Sciatic nerve (tissue), 2 donors: ENCODE measurements at places on chromosomes 2 and 18.

GRCh38 chr2:158486150-158486969 lies 29.6 kb downstream of the PKP4 start:
- no peak for DNase-seq

- no peak for DNase-seq
Measured at GRCh38 chr18:46220116-46220515, 115.9 kb downstream of the HAUS1 start.

- DNase-seq: no peak
Measured at GRCh38 chr2:188404341-188405004, 112.8 kb downstream of the GULP1 start.

DNA sequence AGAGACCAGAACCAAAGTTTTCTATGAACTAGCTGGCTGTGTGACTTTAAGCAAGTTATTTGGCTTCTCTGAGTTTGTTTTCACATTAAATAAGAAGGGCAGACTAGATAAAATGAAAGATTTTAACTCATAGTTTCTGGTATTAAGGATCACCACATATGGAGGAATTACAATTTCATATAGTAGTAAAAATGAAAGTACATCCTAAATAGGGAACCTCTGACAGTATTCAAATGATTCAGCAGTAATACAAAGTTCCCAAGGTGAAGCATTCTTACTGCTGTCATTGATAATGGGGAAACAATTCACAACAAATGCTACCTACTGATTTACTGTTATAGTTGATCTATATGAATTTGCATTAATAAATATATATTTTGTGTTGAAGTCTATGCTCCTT lies 170.3 kb upstream of the VRK2 start:
- no peak for DNase-seq

DNA sequence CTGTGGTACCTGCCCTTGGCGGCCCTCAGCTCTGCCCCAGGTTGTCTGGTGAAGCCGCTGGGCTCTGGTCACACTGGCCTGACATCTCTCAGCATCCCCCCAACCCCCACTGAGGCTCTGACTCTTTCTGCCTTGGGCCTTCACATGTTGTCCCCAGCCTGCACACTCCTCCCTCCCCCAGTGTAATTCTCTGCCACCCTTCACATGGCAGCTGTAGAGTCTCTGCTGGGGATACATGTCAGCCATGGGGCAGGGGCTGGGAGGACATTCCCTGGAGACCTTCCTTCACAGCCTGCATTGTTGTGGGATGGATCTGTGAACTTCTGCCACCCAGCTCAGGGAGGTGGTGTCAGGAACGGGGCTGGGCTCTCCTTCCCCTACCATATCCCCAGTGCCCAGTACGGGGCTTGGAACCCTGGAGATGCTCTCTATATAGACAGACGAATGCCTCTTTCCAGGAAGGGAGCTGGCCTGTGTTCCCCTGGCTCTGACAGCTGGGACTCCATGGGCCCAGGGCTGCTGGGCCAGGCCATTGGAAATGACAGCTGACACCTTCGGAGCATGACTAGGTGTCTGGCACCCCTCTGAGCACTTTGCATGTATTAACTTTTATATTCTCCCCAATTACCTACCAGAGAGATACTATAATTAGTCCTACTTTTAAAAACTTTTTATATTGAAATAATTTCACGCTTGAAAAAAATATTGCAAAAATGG lies 151.5 kb downstream of the INHBB start:
- DNase-seq: no peak

DNA sequence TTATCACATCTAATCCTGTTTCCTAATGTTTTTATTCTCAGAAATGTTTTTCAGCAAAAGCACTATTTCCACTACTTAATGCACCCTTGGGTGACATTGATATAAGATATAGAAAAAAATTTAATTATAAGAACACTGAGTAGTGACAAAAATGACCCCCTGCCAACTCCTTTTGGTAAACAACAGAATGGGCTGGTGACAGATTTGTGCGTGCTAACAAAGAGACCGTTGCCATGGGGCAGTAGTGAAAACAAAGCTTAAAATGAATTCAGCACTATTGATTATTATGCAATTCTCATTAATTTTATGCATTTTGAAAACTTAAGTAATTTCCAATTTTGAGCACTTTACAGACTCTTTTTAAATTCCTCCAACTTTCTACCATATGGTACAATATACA lies 33.1 kb downstream of the RDH14 start:
- DNase-seq: no peak

- DNase-seq: no peak
Measured at GRCh38 chr18:80148326-80149199, 39.5 kb downstream of the ADNP2 start.

GRCh38 chr18:47790036-47790435 lies 140.4 kb downstream of the SMAD2 start:
- DNase-seq: no peak

DNA sequence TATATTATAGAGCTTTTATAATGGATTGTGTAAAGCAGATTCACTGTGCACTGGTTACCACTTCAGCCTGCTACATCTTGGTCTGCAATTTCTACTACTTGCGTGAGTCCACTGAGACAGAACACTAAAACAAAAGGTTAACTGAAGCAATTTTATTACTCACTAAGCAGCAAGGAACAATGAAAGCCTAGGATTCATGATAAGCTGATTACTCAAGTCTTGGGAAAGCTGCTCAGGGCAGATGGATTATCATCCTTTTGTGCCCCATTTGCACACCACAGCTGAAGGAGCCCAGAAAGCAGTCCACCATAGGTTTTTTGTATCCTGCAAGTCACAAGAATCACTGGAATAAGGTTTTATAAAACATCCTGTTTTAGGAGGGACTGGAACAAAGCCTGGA lies 1215.2 kb upstream of the TMEFF2 start:
- no peak for DNase-seq

DNA sequence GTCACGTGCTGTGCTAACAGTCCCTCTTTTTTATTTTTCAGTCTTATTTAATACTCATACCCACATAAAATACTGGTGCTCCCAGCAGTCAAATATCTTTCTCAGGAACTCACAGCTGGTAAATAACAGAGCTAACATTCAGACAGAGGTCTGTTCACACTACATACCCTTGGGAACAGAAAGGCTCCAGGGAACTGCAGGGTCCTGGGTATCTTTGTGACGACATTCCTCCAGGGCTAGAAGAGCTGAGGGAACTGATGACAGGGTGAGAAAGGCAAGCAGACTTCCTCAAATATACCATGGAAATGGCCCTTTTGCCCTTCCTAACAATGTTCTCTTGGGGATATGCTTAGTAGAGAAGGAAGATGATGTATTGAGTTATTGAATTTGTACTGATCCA lies 19.3 kb downstream of the PDE6D start:
- no peak for DNase-seq

DNA sequence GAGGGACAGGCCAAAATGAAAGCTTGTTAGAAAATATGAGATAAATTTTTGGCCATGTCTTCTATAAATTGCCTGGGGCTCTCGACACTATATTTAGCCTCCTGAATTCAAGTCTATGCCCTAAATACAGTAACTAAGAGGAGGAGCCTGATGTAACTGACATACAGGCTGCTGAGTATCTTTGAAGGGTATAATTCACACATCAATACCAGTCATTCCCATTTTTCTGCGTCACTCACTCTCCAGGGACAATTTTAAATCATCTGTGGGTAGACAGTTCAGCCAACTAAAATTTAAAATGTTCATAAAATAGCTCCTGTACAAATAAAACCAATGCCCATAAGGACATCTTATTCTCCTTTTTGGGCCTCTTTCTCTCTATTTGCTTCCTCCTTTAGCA lies 105.9 kb downstream of the AP1S3 start:
- no peak for DNase-seq

DNA sequence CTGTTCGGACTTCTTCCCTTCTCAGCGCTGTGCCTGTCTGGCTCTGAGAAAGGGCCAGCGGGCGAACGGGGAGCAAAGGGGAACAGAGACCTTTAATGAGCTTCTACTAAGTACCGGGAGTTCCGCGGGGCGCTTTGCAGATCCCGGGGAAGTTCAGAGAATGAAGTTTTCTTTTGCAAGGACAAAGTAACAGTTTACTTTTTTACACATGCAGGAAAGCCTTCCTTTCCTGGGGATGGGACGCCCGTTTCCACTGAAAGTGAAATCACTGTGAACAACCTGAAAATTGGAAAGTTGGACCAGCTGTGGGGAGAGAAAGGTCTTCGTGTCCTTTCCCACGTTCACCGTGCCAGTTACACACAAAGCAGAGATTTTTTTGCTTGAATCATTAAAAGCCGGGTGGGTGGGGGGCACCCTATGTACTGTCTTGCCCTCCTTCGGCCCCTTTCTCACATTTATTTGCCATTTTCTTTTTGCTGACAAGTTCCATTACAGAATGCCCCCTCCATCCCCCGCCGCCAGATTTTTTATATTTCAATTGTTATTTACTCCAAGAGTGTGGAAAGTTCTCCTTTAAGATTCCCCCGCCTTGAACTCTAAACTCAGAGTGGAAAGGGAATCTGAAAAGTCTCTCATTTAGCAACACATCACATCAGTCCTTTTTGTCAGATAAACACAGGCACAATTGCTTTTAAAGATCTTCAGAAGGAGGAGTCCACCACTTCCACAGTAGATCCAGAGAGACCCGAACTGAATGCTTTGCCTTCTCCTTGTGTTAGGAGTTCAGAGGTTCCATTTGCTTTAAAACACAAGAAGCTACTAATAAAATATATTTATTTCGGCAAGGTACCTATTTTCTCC lies 1.1 kb upstream of the FN1 start:
- DNase-seq: no peak

- DNase-seq: no peak
Measured at GRCh38 chr2:29154610-29155009, 39.4 kb downstream of the CLIP4 start.

DNA sequence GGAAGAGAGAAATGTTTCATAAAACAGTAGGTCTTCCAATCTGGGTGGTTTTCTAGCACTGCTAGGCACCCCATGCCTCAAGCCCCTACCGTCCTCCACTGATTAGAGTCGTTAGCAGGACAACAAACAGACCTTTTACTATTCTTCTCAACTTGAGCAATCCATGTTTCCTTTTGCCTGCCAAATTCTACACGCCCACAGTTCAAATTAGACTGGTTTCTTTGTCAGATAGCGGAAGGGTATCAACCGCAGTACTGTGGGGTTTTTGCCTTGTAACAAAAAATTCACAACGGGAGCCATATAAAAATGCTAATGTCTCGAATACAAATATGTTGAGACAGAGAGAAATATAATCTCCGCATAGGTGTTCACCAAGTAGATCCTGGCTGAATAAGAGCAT lies 59.9 kb downstream of the VIT start:
- no peak for DNase-seq

DNA sequence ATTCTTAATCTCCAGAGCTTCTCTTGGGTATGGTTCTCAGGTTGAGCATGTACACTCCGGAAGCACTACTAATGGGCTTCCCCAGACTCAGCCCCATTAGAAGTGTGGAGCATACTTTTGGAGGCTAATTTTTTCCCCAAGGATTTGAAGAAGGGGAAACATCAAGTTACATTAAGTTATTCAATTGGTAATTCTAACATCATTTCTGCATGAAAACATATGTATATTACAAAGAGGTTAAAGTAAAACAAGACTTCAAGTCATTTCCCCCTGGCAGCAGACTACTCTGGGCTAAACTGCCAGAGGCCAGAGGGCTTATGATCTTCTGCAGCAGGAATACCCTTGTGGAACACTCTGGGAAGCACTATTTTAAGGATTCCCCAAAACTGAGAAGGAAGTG lies 227.7 kb upstream of the STK17B start:
- DNase-seq: no peak

GRCh38 chr2:109021895-109022300 lies 32.9 kb upstream of the EDAR start:
- DNase-seq: no peak

GRCh38 chr2:145321344-145321743 lies 801.4 kb upstream of the ZEB2 start:
- DNase-seq: no peak

DNA sequence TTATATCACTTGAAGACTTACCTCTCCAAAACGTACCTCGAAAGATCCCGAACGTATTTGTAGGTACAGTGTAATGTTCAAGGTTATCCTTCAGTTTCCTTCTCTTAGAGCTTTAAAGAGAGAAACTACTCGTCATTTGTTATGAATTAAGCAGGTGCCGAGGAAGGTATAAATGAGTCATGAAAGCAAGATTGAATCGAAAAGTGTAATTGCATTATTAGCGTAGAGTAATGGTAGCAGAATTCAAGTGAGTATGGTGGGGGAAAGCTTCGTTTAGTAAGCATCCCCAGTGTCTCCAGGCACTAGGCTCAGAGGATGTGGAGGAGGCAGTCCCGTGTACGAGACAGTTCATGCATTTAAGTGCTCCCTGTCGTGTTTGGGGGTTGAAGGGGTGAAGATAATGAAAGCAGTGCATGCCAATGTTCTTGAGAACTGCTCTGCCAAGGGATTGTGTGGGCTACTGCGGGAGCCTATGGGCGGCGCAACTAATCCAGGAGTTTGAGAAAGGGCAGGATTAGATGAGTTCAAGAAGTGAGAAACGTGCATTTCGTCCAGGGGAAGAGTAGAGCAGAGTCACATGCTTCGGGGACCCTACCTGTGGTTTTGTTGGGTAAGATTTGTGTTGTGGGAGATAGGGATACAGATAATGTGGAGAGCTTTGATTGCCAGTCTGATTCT lies 858 bp downstream of the POLR1B start:
- DNase-seq: no peak

DNA sequence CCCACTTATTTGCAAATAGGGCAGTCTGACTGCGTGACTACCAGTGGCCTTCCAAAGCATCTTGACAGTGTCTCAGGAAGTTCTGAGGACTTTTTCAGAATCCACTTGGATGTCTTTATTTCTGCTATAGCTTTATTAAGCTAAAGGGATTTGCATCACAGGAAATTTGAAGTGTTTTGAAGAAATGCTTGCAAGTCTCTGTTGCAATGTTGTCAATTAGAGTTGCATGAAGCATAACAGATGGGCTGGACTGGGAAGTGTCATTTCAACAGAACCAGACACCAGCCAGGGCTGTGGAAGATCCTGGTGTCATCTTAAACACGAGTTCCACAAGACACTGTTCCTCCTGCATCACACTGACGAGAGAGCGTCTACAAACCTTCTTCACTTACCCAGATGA lies 224.5 kb downstream of the EN1 start:
- no peak for DNase-seq

- no peak for DNase-seq
Measured at GRCh38 chr2:238128061-238128440, 10.4 kb upstream of the KLHL30 start.

DNA sequence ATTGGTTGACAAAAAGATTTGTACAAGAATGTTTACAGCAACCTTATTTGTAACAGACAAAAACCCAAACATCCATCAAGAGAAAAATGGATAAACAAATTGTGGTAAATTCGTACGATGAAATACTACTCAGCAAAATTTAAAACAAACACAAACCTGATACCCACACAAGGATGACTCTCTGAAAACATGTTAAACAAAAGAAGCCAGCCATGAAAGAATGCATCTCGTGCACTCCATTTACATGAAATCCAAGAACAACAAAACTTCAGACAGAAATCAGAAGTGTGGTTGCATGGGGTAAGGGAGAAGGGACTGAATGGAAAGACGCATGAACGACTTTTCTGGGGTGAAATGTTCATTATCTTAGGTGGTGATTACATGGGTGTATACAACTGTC lies 93.4 kb downstream of the SLC25A12 start:
- DNase-seq: no peak

GRCh38 chr18:58046794-58047555 lies 2.9 kb downstream of the NEDD4L start:
- no peak for DNase-seq
